ENCODE measurements at places on chromosomes 1 and 21.

GRCh38 chr1:94817712-94818111 lies 2.4 kb upstream of the SLC44A3 start:
- no peak for DNase-seq

GRCh38 chr1:209355415-209355814 lies 228.1 kb upstream of the CAMK1G start:
- no peak for DNase-seq

DNA sequence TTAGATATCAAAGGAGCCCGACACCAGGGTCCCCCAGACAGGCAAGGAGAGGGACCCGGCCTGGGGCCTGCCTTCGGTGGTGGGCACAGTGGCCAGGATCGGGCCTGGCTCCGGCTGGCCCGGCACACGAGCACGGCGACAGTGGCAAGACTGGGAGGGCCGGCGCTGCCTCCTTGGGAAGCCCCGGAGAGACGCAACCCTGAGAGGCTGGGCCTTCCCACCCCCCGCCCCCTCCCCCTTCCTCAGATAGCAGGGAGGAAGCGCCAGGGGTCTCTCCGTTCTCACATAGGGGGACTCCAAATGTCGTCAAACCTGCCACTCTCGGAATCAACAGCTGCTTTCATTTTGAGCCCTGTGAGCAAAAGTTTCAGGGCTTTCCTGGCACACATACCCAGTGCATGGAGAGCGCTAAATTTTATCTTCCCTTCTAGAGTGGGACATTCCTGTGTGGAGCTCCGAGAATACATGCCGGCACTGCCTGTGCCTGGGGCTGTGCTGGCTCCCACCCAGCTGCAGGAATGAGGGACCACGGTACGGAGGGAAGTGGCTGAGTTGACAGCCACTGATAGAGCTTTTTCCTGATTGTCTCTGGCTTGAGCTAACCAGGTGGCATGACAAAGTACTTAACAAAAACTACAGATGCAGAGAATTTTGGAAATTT lies 62.4 kb downstream of the CD247 start:
- DNase-seq = no peak

DNA sequence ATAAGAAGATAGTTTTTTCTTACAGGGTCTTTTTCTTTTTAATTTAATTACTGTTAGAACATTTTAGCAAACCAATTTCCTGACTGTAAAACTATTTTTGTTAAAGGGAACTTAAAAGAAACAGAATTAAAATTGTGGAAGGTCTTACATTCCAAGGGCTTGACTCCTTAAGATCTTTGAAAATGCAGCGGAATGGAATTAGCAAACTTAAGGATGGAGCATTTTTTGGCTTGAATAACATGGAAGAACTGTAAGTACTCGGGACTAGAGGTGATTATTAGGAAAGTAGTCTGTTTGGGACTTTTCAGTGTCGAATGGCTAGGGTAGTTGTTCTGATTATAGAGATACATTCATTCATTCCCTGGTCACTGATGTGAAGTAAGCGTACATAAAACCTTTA lies 21.5 kb downstream of the LRIG2 start:
- DNase-seq = no peak

Data from Caki2 (cell line).